ENCODE measurements at places on chromosomes 4 and X.

DNA sequence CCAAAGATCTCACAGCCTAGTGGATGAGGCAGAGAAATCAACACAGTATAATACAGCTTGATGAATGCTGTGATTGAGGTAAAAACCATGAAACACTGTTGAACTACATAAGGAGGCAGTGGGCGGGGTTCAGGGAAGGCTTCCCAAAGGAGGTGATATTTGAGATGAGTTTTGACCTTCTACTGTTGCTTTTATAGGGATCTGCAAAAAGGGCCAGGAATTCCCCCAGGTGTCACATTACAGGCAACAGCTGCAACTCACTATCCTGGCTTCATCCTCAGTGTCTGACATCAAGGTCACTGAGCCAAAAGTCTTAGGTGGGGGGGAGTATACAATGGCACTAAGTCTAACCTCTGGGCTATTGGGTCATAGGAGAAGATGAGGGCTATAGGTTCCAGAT lies 185.7 kb upstream of the NRK start:
- DNase-seq, result no peak

GRCh38 chr4:15944895-15945294 lies 6.4 kb upstream of the FGFBP1 start:
- no peak for DNase-seq

GRCh38 chr4:4541040-4541631 lies 712 bp downstream of the STX18 start:
- no peak for DNase-seq

DNA sequence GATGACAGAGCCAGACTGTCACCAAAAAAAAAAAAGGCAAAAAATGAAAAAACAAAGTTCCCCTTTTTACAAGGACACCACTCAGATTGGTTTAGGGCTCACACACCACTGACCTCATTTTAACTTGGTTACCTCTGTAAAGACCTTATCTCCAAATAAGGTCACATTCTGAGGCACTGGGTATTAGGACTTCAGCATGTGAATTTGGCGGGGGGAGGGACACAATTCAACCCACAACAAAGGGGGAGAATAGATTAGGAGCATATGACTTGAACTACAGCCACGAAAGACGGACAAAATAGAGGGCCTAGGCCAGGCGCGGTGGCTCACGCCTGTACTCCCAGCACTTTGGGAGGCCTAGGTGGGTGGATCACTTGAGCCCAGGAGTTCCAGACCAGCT lies 31.0 kb upstream of the ARAF start:
- DNase-seq, result no peak

DNA sequence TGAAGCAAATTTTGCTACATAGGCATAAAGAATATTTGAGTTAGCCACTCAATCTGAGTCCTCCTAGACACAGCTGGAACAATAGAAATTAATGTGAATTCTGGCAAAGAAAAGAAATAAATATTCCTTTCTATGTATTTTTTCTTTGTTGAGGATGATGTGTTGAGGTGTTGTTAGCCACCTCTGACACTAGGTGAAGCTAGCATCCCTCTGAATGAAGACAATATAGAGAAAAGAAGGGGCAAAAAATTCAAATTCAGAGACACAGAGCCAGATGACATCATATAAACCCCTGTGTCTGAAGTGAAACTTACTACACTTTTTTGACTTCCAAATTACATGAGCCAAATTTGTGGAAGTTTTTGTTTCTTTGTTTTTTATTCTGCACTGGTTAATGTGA lies 34.6 kb upstream of the TMPRSS11D start:
- DNase-seq, result no peak

- DNase-seq, result no peak
These were observed 6.2 kb downstream of the PPP1R2C start for GRCh38 chrX:42771506-42772335.

GRCh38 chr4:27917381-27917780 lies 1056.7 kb downstream of the STIM2 start:
- DNase-seq, result no peak

- DNase-seq, result no peak
These were observed 482.9 kb downstream of the NAF1 start for GRCh38 chr4:162683659-162684370.

- no peak for DNase-seq
These were observed 5.3 kb downstream of the EMD start for GRCh38 chrX:154384284-154384892.

- no peak for DNase-seq
These were observed 117.7 kb downstream of the ADAM29 start for GRCh38 chr4:175035905-175036304.

DNA sequence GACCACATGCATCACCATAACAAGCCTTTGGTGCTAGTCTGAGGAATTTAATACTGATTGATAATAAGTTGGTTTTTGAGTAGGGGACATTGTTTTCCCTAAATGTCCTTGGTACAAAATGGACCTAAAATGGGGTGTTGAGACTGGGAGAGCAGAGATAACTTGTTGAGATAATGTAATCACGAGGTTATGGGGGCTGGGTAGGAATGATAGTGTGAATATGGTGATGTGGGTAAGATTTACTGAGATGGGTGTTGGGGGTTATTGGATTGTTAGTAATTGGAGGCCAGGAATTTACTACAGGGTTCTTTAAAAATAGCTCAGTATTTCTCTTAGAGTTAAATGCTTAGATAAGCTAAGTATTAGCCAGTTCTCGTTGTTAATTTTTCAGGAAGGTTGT lies 3.9 kb downstream of the BMP2K start:
- DNase-seq, result no peak

- DNase-seq, result no peak
These were observed 12.2 kb upstream of the GDPD2 start for GRCh38 chrX:70410921-70411320.

DNA sequence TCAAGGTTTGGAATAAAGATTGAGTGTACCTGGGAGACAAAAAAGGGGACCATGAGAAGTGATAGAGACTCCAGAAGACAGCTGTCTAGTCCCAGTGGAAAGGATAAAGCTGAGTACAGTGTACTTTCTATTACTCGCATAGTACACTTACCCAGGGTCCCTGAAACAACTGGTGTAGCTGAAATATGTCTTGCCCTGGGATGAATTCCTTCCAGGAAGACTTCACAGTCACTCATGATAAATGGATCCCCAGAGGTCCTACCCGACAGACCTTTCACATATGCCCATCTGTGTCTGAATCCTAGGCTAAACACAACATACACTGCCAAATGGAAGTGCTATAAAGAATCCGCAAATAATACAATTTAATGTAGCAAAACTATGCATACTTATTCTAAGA lies 48.2 kb upstream of the SPANXN1 start:
- DNase-seq, result no peak

- no peak for DNase-seq
These were observed 81.1 kb downstream of the ARAP2 start for GRCh38 chr4:36163198-36163597.

GRCh38 chrX:146351620-146352019 lies 458.0 kb upstream of the CXorf51B start:
- DNase-seq, result no peak

- DNase-seq, result peak; percentile 63
These were observed 390.3 kb downstream of the SPRY1 start for GRCh38 chr4:123786920-123787319.

- no peak for DNase-seq
These were observed 37.8 kb downstream of the UGT8 start for GRCh38 chr4:114636192-114636935.

DNA sequence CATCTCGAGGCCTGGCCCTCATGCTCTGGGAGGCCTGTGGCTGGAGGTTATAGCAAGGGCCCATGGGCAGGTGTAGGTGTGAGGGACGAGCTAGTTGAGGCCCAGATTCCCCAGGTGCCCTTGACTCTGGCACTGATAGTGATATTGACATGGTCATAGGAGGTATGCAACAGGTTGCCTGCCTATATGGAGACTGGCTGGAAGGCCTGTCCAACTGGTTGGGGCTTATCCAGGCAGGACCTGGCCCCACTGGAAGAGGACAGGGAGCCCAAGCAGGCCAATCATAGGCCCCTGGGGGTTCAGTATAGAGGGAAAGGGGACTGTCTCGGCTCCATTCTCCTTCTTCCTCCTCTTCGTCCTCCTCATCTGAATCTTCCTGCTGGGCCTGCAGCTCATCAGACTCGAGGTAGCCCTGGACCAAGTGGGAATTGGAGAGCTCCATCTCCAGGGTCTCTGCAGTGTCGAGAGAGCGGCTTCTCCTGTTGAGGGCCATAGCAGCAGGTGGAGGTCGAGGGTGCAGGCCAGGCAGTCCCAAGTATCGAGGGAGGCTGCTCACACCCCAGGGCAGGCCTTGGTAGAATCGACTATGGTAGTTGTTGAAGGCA lies 15.3 kb downstream of the AMER1 start:
- no peak for DNase-seq

- DNase-seq, result no peak
These were observed 26.5 kb downstream of the HAND2 start for GRCh38 chr4:173503330-173504180.

DNA sequence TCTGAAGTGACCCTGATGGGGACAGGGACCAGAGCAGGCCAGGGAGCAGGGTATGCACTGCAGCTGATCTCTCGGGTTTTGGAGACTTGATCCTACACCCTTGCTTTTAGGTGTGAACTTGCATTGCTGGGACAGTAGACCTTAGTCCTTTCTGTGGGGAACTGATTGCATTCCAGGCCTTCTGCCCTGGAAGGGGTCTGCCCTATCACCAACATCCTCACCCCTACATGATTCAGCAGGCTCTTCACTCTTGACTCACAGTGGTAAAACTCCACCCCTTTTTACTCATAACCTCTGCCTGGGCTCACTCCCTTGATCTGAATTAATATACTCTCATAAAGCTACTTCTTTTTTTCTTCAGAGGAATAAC lies 6.6 kb upstream of the DDX60L start:
- no peak for DNase-seq

DNA sequence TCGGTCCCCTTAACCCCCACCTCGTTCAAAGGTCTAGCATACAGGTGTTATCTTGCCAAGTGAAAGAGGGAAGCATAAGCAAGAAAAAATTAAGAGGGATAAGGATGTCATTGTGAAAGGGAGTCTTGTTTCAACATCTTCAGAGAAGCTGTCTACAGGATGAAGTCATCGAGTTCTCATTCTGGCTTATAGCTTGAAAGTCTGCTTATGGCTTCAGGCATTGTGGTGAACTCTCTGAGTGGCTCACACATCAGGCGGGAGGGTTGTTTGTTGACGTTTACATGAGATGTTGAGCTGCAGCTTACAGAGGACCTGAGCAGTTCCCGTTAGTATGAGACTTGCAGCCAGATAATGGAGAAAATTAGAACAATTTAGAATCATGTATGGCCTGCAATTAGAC lies 16.6 kb downstream of the MAGEA9B start:
- no peak for DNase-seq

GRCh38 chrX:1883772-1884171 lies 268.9 kb downstream of the ASMT start:
- no peak for DNase-seq

DNA sequence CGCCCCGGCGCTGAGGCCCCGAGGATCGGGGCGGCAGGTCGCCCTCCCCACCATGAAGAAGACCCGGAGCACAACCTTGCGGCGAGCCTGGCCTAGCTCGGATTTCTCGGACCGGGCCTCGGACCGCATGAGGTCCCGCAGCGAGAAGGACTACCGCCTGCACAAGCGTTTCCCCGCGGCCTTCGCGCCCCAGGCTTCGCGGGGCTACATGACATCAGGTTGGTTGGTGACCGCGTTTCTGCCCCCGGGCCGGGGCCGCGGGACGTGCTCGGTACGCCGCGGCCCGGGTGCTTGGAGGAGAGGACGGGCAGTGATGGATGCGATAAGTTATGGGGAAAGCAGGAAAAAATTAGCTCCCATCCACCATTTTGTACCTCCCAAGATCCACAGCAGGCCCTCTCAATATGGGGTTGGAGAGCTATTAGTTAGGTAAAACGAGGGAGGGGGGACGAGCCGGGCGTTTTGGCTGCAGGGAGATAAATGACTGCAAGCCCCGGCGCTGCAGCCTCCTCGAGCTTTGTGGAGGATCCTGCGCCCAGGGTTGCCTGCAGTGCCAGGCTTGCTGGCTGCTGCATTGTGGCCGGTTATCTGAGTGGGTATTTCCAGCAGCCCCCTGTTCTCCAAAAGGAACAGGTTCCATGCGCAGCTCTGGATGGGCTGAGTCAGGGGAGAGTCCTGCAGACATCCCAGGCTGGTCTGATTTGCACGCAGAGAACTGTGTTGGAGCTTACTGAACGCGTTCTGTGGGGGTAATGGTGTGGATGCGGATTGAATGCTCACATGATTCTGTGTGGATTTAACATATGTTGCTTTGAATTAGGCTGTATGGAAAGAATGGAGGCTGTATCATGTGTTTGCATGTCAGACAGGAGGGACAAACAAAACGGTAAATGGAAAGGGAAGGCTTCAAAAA lies 1.9 kb downstream of the STOX2 start:
- no peak for DNase-seq

GRCh38 chr4:173293663-173294062 lies 40.5 kb downstream of the HMGB2 start:
- no peak for DNase-seq

- DNase-seq, result no peak
These were observed 177.8 kb upstream of the GIMD1 start for GRCh38 chr4:106546370-106546769.

DNA sequence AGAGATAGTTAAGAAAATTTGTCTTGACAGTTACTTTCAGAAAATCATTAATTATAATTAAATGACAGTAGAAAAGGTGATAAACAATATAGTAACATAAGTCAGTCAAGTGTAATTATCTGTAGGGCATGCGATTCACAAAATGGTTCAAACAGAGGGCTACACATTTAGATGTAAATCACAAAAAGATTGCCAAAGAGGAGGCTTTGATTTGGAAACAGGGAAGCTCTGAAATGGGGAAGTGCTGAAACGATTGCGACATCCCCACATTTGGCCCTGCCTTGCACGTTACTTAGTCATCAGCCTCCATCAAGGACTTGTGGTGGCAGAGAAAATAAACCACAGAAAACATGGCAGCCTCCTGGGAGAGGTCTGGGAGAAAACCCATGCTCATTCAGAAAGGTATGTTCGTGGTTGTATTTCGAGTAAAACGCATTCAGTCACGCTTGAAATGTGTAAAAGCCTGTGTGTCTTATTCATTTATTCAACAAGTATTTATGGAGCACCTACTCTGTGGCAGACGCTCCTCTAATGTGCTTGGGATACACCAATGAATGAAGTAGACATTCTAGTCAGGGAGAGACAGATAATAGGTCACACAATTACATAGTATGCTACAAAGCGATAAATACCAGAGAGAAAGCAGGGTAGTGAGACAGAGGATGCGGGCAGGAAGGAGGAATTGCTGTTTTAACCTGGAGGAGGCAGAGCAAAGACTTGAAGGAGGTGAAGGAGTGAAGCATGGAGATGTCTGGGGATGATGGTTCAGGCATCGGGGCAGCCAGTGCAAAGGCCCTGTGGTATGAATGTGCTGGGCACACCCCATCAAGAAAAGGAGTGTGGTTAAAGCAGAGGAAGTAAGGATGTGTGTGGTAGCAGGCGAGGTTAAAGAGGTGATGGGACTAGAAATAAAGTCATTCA lies 7.8 kb downstream of the RBM47 start:
- peak; percentile 31 for DNase-seq

Measured in ascending aorta (tissue), 2 donors.